Mesothelial cell of epicardium (in vitro differentiated cells): ENCODE measurements at places on chromosomes 13 and 19. TPM values are rescaled to one million over a fixed set of nuclear protein-coding genes. Genes with fewer than 3 reads are reported as not detected.

DNA sequence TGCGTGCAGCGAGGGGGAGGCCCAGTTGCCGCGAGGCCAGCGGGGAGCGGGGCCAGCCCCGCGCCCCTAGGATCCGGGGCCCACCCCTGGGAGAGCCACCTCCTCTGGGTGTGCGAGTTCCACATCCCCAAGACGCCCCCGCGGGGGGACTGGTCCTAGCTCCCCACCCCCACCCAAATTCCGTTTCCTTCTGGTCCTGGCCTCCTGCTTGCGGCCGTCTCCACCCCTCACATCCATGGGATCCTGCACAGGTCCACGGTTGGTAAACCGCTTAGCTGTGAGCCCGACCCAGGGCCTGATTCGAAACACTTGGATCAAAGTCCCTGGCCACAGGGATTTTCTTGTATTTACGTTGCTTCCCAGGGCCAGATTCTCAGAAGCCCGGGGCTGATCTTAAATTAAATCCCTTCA lies 324 bp upstream of the FBXO17 start:
- DNase-seq, result no peak

DNA sequence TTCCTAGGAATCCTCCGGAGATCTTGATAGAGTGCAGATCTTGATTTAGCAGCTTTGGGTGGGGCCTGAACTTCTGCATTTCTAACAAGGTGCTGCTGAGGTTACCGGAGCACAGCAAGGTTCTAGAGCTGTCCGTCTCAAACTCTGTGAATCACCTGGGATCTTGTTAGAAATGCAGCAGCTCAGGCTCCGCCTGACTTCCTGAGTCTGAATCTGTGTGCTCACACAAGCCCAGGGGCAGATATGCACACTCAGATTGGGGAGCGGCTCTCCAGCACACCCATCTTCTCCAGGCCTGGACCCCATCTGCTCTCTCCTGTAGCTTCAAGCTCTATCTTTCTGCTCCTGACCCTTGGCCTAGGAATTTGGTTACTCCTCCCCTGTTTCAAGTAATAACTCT lies 3.5 kb upstream of the TEX26 start:
- DNase-seq, result no peak

- DNase-seq, result no peak
Measured at GRCh38 chr13:48234566-48235340, 1.7 kb downstream of the ITM2B start.

- DNase-seq, result no peak
Measured at GRCh38 chr13:52053460-52053859, 29.0 kb downstream of the UTP14C start.

Gene ZNF665
- total RNA-seq, result 8.8 to 9.8 TPM (median 8.9 TPM) in 3 replicates

Gene CRX
- total RNA-seq, result not detected in 3 replicates

Gene ZNF492
- not detected in 3 replicates for total RNA-seq
